ENCODE measurements at places on chromosomes 7 and 10. TPM values are rescaled to one million over a fixed set of nuclear protein-coding genes. Genes with fewer than 3 reads are reported as not detected.
A peak's percentile ranks its signal among the peaks of the same experiment; 100 is the strongest.

FKBP9 gene
- 76.0 TPM for total RNA-seq

PKD2L1 gene
- total RNA-seq = 0.26 TPM

NXPH1 gene
- 0.29 TPM for total RNA-seq

GRID2IP gene
- 1.6 TPM for total RNA-seq

TMEM176B gene
- 98.5 TPM for total RNA-seq

DNA sequence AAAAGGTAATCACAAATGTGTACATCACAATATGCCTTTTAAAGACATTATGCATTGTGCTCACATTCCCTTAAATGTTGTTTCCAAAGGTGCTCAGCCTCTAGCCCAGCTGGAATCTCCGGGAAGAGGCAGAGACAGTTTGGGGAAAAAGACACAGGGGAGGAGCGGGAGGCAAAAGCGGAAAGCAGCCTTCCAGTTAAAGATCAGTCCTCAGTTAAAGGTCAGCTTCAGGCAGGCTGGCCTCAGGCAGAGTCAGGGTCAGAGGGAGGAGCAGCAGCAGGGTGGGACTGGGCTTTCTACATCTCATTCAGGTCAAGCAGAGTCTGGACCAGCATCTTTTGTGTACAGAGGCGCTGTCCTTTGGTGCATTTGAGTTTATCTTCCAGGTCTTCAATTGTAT, 18.6 kb downstream of the ST7 start:
- H3K36me3 ChIP-seq = peaks cover 4% of the 10 kb centered on the region
- no peak overlapping the region for H3K27ac ChIP-seq
- DNase-seq = no peak
- no peak overlapping the region for H3K4me3 ChIP-seq
- peaks cover 32% of the 10 kb centered on the region for H3K4me1 ChIP-seq

DNA sequence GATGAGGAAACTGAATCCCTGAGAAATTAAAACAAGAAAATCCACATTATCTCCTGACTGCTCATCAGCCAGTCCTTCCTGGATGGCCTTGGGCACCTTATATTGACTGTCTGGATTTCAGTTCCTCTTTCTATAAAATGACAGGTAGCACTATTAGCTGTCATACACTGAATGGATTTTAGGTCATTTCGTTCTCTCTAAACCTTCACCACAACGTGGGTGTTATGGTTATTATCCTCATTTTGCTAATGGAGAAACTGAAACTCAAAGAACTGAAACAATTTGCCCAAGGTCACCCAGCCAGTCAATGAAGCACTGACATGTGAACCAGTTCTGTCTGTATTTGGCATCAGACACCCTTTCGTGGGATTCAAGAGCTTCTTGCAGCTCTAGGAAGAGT, 193.8 kb downstream of the CYP26A1 start:
- DNase-seq = no peak
- no peak overlapping the region for H3K27ac ChIP-seq
- H3K36me3 ChIP-seq = no peaks in the 10 kb centered on the region
- peaks cover 6% of the 10 kb centered on the region for H3K27me3 ChIP-seq
- no peaks in the 10 kb centered on the region for H3K4me1 ChIP-seq
- H3K4me3 ChIP-seq = no peak overlapping the region

GRCh38 chr7:20783700-20784387, 2.8 kb downstream of the SP8 start:
- peaks cover 11% of the 10 kb centered on the region for H3K4me1 ChIP-seq
- H3K4me3 ChIP-seq = peak overlapping the region; percentile 90
- H3K36me3 ChIP-seq = peaks cover 5% of the 10 kb centered on the region
- peaks cover 91% of the 10 kb centered on the region for H3K27me3 ChIP-seq
- H3K27ac ChIP-seq = peak overlapping the region; percentile 78

GRCh38 chr10:95278061-95278988, 12.5 kb downstream of the PDLIM1 start:
- peaks cover 48% of the 10 kb centered on the region for H3K4me1 ChIP-seq
- peak overlapping the region; percentile 24 for H3K27ac ChIP-seq
- no peak for DNase-seq
- no peaks in the 10 kb centered on the region for H3K27me3 ChIP-seq
- peaks cover 23% of the 10 kb centered on the region for H3K36me3 ChIP-seq

DNA sequence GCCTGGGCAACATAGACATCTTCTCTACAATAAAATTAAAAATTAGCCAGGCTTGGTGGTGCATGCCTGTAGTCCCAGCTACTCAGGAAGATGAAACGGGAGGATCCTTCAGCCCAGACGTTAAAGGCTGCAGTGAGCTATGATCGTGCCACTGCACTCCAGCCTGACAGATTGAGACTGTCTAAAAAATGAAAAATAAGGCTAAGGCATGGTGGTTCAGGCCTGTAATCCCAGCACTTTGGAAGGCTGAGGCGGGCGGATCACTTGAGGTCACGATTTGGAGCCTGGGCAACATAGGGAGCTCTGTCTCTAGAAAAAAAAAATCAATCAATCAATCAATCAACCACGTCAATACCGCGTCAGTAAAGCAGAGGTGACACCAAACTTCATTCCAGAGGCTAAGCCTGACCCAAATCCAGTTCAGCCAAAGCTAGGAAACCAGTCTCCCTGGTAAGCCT, 31.1 kb downstream of the MRPS24 start:
- H3K36me3 ChIP-seq = no peaks in the 10 kb centered on the region
- peaks cover 4% of the 10 kb centered on the region for H3K4me1 ChIP-seq
- peaks cover 6% of the 10 kb centered on the region for H3K27me3 ChIP-seq
- DNase-seq = no peak
- no peak overlapping the region for H3K4me3 ChIP-seq
- H3K27ac ChIP-seq = no peak overlapping the region

GRCh38 chr10:77300682-77301302, 336.8 kb downstream of the KCNMA1 start:
- no peaks in the 10 kb centered on the region for H3K36me3 ChIP-seq
- peaks cover 5% of the 10 kb centered on the region for H3K27me3 ChIP-seq
- no peak overlapping the region for H3K27ac ChIP-seq
- DNase-seq = no peak

- H3K4me1 ChIP-seq = no peaks in the 10 kb centered on the region
- H3K27ac ChIP-seq = no peak overlapping the region
- H3K27me3 ChIP-seq = no peaks in the 10 kb centered on the region
- peaks cover 36% of the 10 kb centered on the region for H3K36me3 ChIP-seq
Measured at GRCh38 chr7:66800591-66800990, 60.1 kb downstream of the RABGEF1 start.

DNA sequence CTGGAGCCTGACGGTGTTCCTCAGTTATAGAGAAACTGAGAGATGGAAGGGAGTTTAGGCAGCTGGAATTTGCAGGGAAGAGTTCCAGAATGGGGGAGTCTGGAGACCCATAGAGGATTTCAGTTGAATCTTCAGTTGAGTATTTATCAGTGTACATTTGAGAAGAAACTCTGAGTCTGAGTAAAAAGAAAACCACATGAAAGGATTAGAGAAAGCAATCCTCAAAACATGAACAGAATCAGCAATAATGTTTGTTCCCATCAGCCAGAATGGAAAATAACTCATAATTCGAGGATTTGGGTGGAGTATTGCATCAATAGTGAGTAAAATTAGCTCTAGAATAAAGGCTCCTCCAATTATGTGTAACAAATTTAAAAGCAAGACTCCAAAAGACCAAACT, 130.0 kb upstream of the AHR start:
- DNase-seq = no peak
- H3K36me3 ChIP-seq = no peaks in the 10 kb centered on the region
- H3K4me1 ChIP-seq = no peaks in the 10 kb centered on the region
- no peak overlapping the region for H3K4me3 ChIP-seq
- H3K27me3 ChIP-seq = no peaks in the 10 kb centered on the region

- H3K4me1 ChIP-seq = no peaks in the 10 kb centered on the region
- H3K27me3 ChIP-seq = no peaks in the 10 kb centered on the region
- H3K36me3 ChIP-seq = no peaks in the 10 kb centered on the region
- no peak overlapping the region for H3K4me3 ChIP-seq
Measured at GRCh38 chr7:108253275-108254044, 123.3 kb upstream of the LAMB4 start.

DNA sequence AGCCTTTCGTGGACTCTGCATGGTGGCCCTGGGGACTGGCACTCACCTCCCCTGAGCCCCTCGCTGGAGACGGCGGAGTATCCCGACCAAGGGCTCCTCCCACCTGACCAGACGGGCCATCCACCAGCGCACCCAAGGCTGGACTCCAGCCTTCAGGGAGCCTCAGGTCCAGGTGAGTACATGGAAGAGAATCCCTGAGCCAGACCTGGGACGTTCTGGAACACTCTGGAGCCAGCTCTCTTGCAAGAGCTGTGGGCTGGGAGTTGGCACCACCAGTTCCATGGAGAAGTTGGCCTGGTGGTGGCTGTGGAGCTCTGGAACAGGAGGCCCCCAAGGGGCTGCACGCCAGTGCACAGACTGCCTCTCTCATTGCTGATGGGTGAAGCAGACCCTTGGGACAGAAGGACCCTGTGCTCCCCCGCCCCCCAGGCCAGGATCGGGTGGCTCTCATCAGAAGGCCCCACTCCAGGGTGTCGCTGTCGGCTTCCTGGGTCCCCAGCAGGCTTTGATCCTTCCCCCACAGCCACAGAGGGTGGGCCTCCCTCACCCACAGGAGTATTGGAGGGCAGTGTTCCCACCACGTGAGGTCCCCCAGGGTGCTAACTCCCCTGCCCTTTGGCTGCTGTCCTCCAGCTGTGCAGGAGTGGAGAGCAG, 189.9 kb downstream of the EBF3 start:
- H3K27ac ChIP-seq = no peak overlapping the region
- no peaks in the 10 kb centered on the region for H3K27me3 ChIP-seq
- H3K4me3 ChIP-seq = no peak overlapping the region
- no peaks in the 10 kb centered on the region for H3K4me1 ChIP-seq

DNA sequence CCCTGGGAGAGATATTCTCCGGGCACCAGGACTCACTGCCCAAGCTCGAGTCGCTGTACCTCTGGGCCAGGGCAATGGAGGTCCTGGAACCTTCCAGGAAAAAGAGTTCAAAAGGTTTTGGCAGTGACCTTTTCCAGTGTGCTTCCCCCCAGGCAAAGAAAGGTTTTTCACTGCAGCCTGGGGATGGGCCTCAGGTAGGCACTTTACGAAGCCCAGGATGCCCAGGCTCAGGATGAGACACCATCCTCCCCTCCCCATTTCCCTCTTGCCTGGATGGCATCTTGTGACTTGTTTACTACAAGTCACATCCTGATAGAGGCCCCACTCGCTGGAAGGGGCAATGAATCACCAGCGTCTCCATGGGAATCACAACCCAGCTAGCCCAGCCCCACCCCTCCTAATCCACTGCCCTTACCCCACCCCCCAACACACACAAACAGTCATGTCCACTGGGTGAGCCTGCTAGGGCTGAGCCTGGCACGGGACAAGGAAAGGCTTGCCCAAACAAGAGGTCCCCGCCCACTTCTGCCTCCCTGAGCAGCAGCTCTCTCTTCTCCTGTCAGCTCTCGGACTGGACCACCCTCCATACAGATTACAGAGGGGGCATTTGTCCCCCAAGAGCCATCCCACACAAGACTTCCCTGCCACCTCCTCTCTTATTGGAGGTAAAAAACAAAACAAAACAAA, 93.8 kb upstream of the SMNDC1 start:
- H3K36me3 ChIP-seq = no peaks in the 10 kb centered on the region
- H3K27ac ChIP-seq = peak overlapping the region; percentile 87
- peak overlapping the region; percentile 16 for H3K4me3 ChIP-seq
- H3K4me1 ChIP-seq = peaks cover 31% of the 10 kb centered on the region
- peaks cover 2% of the 10 kb centered on the region for H3K27me3 ChIP-seq

DNA sequence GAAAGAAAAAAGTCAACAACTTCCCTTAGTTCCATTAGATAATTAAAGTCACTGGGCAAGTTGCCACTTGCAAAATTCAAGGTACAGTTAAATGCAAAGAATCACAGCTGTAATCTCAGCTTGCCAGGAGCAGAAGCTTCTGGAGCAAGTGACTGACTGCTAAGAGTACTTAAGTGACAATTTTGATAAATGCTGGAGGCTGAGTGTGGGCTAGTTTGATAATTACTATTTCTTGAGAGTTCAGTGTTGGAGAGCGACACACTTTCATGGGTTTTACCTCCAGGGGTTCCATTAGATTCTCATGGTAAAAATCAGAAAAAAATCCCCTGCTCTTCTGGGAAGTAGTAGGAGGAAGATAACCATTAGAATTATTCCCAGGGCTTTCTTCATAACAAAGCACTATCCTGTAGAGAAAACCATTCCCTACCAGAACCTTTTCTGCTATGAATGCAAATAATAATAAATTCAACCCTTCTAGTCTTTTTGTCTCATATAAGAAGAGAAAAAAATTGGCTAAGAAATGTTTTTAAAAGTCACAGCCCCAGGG, 486.3 kb downstream of the POM121L12 start:
- H3K27ac ChIP-seq = no peak overlapping the region
- H3K36me3 ChIP-seq = no peaks in the 10 kb centered on the region
- no peaks in the 10 kb centered on the region for H3K27me3 ChIP-seq
- H3K4me1 ChIP-seq = no peaks in the 10 kb centered on the region
- no peak for DNase-seq

DNA sequence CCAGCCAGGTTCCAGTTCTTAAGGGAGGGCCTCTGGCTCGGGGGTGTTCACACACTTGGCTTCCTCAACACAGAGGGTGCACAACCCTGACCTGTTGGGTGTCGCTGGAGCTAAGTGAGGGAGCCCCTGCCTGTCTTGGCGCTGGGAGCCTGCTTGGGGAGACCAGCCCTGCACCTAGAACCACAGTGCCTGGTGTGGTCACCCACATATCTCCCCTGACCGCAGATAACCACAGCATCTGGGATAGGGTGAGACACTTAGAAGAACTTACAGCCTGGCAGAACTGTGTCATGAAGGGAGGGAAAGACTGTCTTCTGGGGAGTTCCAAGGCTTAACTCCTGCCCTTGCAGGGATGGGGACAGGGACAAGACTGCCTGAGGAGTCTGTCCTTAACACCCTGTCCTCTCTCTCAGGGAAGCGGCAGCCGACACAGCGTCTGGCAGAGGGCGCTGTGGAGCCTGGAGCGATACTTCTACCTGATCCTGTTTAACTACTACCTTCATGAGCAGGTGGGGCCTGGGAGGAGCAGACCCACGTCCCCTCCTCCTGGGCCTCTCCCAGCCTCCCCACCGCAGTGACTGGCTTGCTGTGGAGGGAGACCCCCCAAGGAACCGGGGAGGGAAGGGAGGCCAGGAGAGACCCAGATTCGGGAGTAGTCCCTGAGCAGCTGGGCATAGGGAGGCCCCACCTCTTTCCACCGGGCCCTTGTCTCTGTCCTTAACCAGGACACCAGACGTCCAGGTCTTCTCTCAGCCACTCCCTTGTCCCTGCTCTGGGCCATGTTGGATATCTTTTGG, 59.0 kb downstream of the PALD1 start:
- no peak overlapping the region for H3K27ac ChIP-seq
- peaks cover 4% of the 10 kb centered on the region for H3K36me3 ChIP-seq
- H3K27me3 ChIP-seq = peaks cover 8% of the 10 kb centered on the region
- H3K4me1 ChIP-seq = peaks cover 13% of the 10 kb centered on the region

Measured in type B pancreatic cell (in vitro differentiated cells).